Anterior cingulate cortex (tissue), 58 donors: ENCODE measurements at places on chromosomes 16 and 17.

- no peak for DNase-seq
Observed at GRCh38 chr17:60297760-60298401, 94.1 kb downstream of the USP32 start.

DNA sequence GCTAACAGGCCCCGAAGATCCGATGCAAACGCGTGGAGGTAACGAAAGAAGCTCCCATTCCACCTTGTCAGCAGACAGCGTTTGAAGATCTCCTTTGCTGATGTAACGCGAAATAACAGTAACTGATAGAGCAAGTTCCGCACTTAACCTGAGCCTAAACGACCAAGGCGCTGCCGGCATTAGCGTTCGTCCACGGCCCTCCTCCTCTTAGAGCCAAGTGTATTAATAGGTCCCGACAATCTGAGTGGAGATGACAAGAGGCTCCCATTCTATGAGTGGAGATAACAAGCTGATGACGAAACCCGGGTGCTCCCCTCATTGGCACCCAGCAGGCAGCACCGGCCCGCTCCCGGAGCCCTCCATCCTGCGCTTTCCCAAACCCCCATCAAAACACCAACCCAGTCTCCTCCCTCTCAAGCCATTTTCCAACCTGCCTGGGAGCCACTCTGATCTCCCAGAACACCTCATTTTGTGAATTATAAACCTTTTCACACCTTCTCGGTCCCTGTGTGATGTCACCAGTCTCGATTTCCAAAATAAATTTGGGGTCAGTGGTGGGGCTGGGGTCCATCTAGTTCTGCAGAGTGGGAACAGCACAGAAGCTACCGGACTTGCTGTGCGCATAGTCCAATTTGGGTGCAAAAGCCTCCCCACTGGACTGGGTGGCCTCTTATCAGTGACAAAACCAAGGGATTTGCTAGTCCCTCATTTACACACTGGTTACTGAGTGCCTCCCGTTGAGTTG, 35.4 kb upstream of the ARL4D start:
- no peak for DNase-seq

- DNase-seq, result no peak
Observed at GRCh38 chr16:11253009-11253994, 2.7 kb downstream of the SOCS1 start.

DNA sequence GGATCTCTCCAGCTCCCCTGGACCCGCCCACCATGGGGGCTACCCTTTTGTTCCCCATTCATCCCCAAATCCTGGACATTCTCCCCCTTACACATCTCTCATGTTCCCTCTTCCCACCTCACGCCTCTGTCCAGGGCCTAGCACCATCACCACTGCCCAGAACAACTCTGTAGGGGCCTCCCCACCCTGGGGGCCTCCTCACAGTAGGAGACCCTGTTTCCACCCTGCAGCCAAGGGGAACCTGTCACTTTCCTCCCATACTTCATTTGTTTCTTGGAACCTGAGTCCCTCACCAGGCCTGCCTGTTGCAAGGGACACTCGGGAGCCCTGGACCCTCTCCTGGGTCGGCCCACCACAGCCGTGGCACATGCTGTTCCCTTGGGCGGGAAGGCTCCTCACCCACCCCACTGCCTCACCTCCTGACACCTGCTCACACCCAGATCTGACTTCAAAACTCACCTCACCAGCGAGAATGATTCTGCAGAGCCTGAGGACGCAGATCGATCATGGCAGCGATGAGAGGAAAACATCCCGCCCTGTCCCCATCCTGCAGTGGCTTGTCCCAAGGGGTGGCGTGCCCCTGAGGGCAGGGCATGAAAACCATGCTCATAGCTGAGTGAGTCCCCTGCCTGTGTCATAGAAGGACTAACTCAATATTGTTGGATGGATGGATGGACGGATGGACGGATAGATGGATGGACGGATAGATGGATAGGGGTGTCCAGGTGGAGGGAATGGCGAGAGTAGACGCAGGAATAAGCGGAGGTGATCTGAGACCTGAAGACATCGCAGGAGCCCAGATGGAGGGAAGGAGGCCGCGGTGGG, 6.8 kb upstream of the RASD1 start:
- DNase-seq, result no peak

DNA sequence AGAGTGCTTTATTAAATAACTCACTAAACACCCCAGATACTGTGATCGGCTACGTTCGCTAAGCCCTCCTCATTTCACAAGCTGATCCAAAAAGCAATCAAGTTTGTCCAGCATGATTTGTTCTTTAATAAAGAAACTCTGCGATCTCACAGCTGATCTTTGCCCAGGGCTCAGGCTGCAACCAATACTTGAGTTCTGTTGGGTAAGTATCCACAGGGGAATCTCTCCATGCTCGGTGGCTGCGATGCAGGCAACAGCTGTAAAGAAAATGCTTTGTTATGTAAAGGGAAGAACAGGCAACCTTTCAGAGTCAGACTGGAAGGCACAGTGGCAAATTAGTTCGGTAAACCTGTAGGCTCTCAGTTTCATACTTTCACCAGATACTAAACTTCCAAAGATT, 67.5 kb downstream of the SHISA6 start:
- DNase-seq, result no peak

- no peak for DNase-seq
Observed at GRCh38 chr16:82108100-82108499, 61.9 kb downstream of the MPHOSPH6 start.

GRCh38 chr17:39923836-39924690, 3.3 kb downstream of the ORMDL3 start:
- no peak for DNase-seq

DNA sequence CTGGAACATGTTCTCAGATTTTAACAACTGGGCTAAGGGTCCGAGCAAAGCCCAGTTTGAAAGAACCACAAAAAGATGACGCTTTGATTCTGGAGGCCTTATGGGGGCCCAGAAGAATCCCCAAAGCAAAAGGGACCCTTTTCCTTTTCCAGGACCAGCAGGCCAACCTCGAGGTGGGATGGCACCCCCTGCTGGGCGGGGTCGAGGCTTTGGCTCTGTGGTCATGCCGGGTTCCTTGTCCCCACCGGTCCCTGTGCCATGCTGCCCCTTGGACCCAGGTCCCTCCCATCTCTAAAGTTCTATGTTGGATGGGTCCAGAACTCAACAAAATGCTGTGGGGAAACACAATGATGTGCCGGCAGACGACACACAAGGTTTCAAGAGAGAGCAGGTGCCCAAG, 30.9 kb downstream of the TMEM204 start:
- no peak for DNase-seq

DNA sequence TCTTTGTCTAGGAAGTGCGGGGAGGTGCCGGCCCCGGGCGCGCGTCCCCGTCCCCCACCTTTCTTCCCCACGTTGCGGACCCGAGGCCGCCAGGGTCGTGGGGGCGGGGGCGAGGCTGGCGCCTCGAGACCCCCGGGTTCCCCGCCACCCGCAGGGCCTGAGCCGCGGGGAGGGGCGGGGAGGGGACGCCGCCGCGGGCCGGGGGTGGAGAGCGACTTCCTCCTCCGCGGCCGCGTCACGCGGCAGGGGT, 1.8 kb upstream of the ACTG1 start:
- DNase-seq, result no peak

DNA sequence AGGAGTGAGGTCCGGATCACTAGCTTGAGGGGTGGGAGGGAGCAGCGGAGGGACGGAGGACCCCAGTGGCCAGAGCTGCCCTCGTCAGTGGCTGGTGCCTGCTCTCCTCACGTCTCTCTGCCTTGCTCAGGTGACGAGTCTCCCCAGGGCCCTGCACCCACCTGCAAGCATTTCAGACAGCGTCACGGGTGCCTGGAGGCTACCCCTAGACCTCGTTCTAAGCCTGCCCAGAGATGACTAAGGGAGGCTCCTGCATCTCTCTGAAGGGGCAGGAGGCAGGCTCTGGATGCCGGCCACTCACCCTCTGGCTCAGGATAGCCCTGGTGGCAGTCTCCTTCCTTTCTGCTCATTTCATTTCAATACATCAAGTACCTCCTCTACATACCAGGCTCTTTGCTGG, 68.8 kb downstream of the MRC2 start:
- no peak for DNase-seq

DNA sequence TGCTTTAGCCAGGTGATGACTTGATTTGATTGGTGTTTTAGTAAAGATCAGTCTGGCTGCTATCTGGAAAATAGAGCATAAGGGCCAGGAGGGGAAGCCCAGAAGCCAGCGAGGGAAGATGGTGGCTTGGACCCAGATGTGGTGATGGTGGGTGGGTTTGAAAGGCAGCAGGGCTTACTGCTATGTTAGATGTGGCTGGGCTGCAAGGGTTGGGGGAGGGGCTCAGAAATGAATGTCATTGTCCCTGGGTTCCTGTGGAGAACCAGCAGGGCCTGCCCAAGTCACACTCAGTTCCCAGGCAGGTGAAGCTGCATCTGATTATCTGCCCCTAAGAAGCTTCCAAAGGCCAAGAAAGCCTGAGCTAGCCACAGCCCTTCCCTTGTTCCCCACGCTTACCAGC, 71.7 kb upstream of the BRD7 start:
- DNase-seq, result no peak

DNA sequence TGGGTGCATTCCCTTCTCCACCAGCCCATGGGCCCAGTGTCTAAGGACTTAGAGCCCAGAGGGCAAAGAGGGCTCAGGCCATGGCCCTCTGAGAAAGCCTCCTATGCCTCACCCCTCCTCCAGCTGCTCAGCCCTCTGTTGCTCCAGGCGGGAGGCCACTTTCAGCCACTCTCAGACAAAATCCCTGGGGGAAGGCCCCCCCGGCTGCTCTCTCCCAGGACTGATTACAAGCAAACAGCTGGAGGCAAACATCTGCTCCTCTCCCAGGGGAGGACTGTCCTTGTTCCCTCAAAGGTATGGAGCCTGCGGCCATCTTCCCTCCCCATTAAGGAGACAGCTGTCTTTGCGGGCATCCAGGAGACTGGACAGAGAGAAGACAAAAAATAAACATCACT, 54.9 kb upstream of the DLX4 start:
- DNase-seq, result no peak

DNA sequence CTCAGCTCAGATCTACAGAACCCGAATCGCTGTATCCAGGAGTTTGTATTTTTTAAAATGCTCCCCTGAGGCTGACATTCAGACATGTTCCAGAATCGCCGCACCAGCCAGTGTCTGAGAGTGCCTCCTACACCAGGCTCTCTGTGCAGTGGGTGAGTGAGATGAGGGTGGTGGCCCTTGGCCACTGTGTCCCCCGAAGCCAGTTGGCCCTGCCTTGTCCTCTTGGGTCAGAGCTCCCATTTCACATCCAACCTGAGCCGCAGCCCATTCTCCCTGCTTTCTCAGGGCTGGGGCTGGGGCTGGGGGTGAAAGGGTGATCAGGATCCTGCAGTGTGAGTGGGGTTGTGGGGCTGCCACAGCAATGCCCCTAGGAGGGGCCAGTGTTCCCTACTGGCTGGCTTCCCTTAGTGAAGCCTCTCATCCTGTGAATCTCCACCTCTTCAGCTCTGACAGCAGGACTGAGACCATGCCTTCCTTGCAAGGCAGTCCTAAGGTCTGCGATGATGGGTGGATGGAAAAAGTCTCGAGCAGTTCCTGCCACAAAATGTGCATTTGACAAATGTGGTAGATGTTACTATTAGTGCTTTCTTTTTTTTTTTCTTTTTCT, 12.9 kb upstream of the MYCBPAP start:
- no peak for DNase-seq
